ENCODE measurements at places on chromosomes 3 and 15.
A peak's percentile ranks its signal among the peaks of the same experiment; 100 is the strongest.

DNA sequence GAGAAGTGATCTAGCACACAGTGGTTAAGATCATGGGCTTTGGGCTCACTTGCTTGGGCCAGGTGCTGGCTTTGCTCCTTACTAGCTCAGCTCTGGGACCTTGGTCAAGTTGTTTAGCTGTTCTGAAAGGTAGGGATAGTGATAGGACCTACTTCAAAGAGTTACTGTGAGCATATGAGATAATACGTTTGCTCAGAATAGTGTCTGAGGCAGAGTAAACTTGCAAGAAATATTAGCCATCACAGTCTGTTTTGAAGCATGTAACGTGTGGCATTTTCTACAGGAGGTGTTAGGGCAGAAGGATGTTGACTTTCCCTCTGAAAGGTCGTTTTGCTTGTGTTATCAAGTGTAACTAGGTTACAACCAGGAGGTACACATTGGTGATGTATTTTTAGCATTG, 34.5 kb upstream of the NFKBIZ start:
- DNase-seq = no peak

DNA sequence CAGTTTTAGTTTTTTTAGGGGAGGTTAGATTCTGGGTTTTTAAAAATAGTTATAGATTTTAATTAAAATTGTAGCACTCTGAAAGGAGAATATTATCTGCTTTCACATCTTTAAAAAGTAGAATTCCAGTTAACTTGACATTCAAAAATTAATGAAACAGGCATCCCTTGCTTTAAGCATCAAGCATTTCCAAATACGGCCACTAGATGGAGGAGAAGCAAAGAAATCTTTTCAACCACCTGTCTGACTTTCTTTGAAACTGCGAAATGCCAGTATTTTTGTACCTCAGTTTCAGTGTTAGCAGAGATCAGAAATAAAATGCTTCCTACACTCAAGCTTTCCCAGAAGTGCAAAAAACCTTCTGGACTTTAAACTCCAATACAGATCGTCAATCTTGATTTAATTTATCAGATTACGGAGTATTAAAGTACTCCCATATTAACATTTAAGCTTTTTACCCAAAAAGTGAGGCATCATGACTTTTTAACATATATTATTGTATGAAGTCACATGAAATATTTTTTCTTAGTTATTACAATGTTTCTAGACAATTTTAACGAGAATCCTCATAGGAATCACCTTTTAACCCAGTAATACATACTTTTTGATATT, 153.3 kb downstream of the P3H2 start:
- DNase-seq = no peak

GRCh38 chr3:38627956-38628355, 21.5 kb downstream of the SCN5A start:
- no peak for DNase-seq

DNA sequence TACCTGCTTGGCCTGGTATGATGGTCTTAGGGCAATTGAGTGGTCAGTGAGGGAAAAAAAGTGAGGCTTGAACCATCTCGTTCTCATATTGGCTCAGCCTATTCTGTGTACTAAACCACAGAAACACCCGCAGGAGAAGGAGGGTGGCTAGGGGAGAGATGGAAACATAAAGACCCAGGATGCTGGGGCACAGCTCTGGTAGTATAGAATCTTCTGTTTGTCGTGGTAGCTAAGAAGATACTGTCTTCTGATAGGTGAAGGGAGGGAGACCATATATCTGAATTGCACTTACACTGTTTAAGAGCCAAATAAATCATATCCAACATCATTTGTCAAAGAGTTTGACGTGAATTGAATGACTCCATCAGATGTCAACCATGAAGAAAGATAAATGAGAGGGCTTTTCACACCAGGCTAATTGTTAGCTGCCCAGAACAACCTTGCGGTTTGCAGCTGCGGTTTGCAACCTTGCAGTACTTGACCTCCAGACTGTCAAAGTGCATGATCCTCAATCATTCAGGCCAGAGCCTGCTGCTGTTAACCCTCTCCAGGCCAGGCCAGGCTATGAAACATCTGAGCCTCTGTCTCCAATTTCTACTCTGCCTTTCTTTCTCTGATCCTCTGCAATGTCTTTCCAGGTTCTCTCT, 40.9 kb upstream of the PIK3R4 start:
- no peak for DNase-seq

DNA sequence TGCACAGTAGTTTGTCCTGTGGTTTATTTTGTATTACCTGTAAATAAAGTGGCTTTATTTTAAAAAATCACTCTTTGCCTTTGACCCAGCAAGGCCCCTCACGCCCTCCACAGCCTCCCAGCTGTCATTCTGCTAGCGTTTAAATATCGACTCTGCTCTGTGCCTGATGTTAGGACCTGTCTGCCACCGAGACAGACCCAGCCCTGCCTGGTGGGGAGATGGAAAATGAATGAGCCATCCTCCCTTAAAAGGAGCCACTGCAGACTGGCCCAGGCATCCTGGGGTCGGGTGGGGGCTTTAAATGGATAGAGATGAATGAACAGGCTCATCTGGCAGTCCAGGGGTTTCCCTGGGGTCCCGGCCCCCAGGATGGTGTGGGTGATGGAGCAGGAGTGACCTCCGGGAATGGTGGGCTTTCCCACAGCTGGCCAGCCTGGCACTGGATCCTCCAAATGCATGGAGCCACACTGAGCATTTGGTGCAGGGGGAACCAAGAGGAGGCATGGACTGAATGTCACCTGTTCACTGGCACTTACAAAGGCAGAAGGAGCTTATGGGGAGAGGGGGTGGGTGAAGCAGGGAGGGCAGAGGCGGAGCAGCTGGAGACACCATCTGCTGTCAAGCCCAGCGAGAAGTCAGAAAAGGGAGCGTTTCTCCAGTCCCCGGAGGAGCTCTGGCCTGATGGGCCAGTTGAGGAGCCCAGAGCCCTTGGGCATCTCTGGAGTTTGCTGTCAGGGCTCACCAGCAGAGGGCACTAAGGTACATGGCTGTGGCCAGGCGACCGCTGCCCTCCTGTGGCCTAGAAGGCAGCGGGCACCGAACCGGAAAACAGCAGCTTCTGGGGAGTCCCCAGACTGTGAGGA, 11.9 kb downstream of the GRM2 start:
- peak; percentile 47 for DNase-seq

GRCh38 chr3:155047672-155048071, 32.4 kb upstream of the MME start:
- no peak for DNase-seq

- DNase-seq = no peak
These were observed 4.6 kb upstream of the SKIL start for GRCh38 chr3:170352936-170353335.

- DNase-seq = no peak
These were observed 10.0 kb downstream of the FSTL1 start for GRCh38 chr3:120440762-120441161.

All from activated CD8-positive, alpha-beta memory T cell treated with anti-CD3 and anti-CD28 coated beads for 48 hours (primary cell).